Parietal lobe (tissue), 2 donors: ENCODE measurements at places on chromosomes 6 and 20. TPM values are rescaled to one million over a fixed set of nuclear protein-coding genes. Genes with fewer than 3 reads are reported as not detected.

Gene CRISP2
- total RNA-seq, result 0.31 TPM

Gene TCEA2
- 44.8 TPM for total RNA-seq

Gene ERMARD
- 32.6 TPM for total RNA-seq

Gene CSNK2B
- 83.6 TPM for total RNA-seq

Gene MAN1A1
- total RNA-seq, result 13.8 TPM

Gene CDC5L
- total RNA-seq, result 43.8 TPM

Gene ARFGEF3
- total RNA-seq, result 84.8 TPM

Gene COX7A2
- 99.8 TPM for total RNA-seq

Gene CD24
- total RNA-seq, result 943 TPM

Gene RUNX2
- 0.31 TPM for total RNA-seq

Gene SCGN
- 17.2 TPM for total RNA-seq

Gene C6orf62
- 93.9 TPM for total RNA-seq

Gene NMBR
- total RNA-seq, result 6.6 TPM

Gene UST
- total RNA-seq, result 29.4 TPM

Gene MLIP
- total RNA-seq, result 10.6 TPM

Gene KHDRBS2
- 98.6 TPM for total RNA-seq

Gene CSE1L
- total RNA-seq, result 126 TPM

Gene ENPP5
- 5.0 TPM for total RNA-seq

Gene ZC2HC1B
- total RNA-seq, result not detected

Gene PGC
- not detected for total RNA-seq

Gene TREML4
- not detected for total RNA-seq

Gene SOX18
- 0.63 TPM for total RNA-seq
